ENCODE measurements at places on chromosomes 1 and 21.
A peak's percentile ranks its signal among the peaks of the same experiment; 100 is the strongest.

GRCh38 chr1:27132147-27132546 lies 22.8 kb downstream of the SLC9A1 start:
- no peak for DNase-seq

DNA sequence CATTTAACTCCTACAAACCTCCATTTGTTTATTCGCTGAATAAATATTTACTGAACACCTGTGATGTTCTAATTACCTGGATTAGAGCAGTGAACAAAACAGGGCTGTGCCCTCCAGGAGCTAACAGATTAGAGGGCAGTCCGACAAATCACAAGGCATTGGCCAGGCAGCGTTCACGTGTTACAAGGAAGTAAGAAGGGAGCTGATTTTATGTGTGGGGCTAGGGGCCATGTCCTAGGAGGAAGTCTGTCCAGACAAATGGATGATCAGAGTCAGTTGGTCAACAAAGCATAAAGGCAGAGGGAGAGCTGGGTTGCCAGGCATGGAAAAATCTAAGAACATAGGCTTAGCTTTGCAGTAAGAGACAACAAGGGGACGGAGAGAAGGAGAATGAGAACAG lies 57.3 kb upstream of the BACE2 start:
- no peak for DNase-seq

GRCh38 chr1:202113690-202114300 lies 8.9 kb upstream of the GPR37L1 start:
- no peak for DNase-seq

DNA sequence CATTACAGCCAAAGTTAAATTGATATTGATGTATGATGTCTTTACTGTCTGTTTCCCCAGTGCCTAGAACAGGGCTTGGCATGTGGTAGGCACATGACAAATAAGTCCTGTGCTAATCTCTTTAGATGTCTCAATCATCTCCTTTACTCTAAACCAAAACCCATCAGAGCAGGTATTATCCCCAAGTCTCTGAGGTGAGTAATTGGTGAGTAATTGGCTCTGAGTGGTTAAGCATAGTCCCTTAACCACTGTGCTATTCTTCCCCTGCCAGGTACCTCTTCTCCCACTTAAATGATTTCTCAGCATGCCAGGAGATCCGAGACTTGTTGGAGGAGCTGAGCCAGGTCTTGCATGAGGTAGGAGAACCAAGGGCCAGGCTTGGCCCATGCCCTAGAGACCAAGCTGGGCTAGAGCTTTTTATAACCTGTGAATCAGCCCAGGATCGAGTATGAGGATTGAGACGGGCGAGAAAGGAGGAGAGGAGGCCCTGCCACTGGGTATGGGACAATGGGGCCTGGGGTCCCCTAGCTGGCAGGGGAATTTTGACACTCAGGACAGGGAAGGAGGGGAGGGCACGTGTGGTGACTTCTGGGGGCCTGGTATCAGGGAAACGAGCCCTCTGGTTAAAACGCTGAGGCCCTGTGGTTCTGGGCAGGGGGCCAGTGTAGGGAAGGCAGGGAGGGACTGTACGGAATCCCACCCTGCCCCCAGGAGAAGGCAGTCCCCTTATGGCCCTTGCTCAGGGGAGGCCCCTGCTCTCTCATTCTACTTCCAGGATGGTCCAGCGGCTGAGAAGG lies 4.5 kb downstream of the CNKSR1 start:
- DNase-seq = no peak

DNA sequence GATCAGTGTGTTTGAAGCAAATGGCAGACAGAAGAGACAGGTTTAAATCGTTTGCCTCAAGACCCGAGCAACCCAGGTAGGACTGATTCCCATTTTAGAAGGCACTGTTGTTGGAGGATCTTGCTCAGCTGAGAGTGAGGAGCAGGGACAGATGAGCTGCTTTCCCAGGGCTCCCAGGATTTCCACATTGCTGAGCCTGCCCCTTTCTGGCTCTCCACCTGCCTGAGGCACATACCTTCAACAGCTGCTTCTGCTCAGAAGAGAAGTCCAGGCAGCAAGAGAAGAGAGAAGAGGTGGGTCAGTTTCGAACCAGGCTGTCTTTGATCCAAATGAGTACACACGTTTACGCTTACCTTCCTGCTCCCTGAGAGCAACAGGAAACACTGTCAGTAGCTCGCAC lies 5.7 kb downstream of the TNNT2 start:
- no peak for DNase-seq

DNA sequence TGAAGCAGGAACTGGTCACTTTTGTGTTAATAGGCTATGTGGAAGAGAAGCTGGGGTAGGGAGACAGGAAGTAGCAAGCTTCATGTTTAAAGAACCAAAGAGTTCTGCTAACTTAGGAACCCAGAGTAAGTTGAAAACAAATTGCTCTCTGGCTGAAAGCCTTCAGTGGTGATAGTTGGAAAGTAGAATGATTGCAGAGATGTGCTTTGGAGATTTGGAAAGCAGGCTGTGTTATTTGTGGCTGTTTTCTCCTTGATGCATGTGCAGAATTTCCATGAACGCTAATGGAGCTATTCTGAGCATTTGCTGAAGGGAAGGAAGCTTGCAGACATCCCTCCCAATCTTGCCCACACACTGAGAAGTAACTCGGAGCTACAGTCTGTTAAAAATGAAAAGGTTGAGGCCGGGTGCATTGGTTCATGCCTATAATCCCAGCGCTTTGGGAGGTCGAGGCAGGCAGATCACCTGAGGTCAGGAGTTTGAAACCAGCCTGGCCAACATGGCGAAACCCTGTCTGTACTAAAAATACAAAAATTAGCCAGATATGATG lies 45.7 kb downstream of the TCEANC2 start:
- DNase-seq = no peak

- peak; percentile 75 for DNase-seq
Observed at GRCh38 chr1:209769171-209769904, 13.5 kb downstream of the TRAF3IP3 start.

- DNase-seq = peak; percentile 54
Observed at GRCh38 chr1:98048244-98048643, 127.4 kb upstream of the DPYD start.

DNA sequence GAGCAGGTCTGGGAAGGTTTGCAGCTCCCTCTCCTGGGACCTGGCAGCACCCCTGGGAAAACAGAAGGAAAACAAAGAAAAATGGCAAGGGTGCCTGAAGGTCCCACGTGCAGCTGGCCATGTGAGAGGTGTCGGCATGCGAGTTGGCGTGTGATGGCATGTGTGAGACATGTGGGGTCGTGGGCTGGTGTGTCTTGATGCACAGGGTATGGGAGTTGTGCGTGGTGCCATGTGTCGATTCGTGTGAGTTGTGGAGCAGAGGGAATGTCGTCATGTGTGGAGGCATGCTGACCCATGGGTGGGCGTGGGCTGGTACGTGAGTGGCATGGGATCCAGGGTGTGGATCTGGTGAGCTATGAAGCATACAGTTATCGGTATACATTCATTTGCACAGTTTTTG lies 1.3 kb downstream of the HPCA start:
- no peak for DNase-seq

DNA sequence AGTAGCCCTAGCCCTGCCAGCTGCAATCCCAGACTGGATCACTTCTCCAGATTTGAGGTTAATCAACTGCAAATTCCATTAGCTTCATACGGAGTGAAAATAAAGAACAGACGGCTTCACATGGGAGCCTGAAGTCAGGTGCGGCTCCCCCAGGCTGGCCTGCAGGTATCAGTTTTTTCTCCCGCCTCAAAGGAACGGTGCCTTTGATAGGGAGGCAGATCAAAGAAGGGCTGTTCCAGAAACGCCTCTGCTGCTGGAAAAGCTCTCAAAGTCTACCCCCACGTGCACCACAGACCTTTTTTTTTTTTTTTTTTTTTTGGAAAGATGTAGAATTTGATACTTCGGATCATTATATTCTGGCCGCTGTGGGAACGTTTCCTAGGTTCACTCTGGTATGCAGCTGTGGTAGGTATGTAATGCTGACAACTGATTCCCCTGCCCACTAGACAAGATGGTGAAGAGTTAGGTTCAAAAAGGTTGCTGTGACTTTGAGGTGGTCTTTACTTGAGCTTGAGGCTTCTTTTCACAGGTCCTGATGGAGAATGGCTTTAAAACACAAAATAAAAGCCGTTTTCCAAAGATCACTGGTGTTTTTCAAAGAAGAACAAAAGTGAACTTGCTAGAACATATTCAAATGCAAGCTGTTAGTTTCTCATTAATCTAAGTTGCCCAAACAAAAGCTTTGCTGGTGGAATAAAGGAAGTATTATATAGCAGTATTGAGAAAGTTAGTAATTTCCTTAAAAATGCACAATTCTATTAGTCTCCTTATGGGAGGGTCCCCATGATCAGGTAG lies 189.0 kb upstream of the NFIA start:
- DNase-seq = no peak

- no peak for DNase-seq
Observed at GRCh38 chr1:8035289-8035688, 9.2 kb upstream of the ERRFI1 start.

DNA sequence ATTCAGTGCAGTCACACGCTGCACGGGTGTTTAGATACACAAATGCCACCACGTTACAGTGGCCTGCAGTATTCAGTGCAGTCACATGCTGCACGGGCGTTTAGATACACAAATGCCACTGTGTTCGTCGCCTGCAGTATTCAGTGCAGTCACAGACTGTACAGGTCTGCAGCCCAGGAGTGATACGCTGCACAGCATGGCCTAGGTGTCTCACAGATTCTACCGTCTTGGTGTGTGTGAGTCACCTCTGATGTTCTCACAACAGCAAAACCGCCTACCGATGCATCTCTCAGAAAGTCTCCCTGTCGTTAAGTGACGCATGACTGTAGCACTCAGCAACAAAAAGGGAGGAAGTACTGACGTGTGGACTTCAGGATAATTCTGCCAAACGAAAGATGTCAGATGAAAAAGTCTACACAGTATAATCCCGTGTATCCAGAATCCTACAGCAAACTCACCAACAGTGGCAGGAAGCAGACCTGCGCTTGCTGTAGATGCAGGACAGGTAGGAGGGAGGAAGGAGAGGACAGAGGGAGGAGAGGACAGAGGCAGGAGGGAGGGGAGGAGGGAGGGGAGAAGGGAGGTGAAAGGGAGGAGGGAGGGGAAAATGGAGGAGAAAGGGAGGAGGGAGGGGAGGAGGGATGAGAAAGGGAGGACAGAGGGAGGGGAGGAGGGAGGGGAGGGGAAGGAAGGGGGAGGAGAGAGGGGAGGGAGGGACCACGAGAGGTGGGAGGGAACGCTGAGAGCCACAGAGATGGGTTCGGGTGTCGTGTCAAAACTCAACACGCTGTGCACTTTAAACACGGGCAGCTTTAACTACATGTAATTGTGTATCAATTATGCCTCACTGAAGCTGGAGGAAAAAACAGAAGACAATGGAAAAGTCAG lies 36.3 kb upstream of the PCBP3 start:
- DNase-seq = peak; percentile 43

- peak; percentile 33 for DNase-seq
Observed at GRCh38 chr1:110337704-110338308, 1.4 kb upstream of the RBM15 start.

- DNase-seq = no peak
Observed at GRCh38 chr1:27267153-27267552, 32.7 kb downstream of the WDTC1 start.

GRCh38 chr1:232726048-232726779 lies 79.0 kb upstream of the MAP10 start:
- DNase-seq = no peak

DNA sequence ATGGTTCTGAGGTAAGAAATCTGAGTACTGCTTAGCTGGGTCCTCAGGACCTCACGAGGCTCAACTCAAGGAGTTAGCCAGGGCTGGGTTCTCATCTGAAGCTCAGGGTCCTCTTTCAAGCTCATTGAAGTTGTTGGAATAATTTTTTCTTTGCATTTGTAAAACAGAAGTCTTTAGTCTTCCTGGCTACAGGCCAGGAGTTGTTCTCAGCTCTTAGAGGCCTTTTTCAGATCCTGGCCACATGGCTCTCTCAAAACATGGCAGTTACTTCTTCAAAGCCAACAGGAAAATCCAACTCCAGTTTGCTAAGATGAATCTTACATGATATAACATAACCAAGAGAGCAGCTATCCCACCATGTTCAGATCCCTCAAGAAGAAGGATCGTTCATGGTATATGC lies 92.3 kb upstream of the CHODL start:
- DNase-seq = no peak

GRCh38 chr21:26815197-26815596 lies 30.0 kb downstream of the ADAMTS1 start:
- DNase-seq = no peak

Data from CD4-positive, alpha-beta T cell treated with Interleukin-1 beta for 1 hour (primary cell).